Activated T-helper 2 cell treated with anti-CD3 and anti-CD28 coated beads, Interferon-gamma antibody, Interleukin-2, Interleukin-4, amounts not matched to agents 10 μg/mL and 5 μg/mL and 100 μg/mL, durations not matched to agents 14 hours and 24 hours and 36 hours (primary cell): ENCODE measurements at places on chromosomes 2 and 18.

DNA sequence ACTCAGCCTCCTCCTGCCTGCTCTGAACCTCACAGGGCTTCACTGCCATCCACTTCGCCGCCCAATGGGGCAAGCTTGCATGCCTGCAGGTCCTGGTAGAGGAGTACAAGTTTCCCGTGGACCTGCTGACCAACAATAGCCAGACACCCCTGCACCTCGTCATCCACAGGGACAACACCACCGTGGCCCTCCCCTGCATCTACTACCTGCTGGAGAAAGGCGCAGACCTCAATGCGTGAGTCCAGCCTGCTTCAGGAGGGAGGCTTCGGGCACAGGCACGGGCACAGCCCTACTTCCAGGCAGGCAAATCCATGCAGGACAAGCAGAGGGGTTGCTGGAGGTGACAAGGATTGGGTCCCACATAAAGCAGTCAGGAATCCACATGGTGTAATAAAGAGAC, 1.2 kb downstream of the ANKRD53 start:
- no peak for DNase-seq

DNA sequence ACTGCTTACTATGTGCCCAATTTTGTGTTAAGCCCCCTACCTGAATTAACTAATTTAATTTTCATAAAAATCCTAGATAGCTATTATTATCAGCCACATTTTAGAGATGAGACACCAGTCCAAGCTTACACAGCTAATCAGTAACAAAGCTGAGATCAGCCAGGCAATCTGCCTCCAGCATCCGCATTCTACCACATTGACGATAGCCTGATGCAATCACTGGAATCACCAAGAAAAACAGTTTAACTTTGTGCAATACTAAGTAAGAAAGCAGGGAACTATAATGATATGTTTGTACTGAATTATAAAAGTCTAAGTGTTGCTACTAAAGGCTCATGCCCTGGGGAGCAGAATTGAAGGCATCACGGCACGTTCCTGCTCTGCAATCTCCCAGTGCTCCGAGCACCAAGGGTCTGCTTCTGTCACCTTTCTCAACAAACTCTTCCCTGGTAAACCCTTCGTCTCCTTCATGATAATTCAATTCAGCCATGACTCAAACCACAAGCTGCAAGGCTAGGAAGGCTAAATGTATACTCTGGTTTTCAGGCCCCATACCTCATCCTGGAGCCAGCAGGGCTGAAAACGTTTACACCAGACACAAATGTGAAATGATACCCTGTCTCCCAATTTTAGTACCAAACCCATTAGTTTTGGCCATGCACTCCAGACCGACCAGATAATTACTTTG, 19.4 kb downstream of the KANSL3 start:
- DNase-seq: no peak

GRCh38 chr2:196338440-196338839, 167.1 kb upstream of the STK17B start:
- DNase-seq: no peak

DNA sequence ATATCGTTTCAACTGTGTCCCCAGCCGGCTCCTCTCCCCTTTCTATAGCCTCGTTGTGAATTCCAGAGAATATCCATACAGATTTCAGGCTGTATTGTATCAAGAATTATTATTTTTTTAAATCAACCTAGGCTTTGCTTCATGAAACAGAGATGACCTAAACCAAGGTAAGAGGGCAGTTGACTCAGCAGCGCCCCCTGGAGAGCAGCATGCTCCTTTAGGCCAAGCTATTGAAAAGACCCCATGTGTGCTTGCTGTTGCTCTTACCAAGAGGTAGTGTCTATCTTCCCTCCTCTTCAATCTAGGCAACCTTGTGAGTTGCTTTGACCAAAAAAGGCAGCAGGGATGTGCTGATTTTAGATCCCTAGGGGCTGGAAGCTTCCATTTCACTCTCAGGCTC, 426.7 kb upstream of the SMIM21 start:
- no peak for DNase-seq

DNA sequence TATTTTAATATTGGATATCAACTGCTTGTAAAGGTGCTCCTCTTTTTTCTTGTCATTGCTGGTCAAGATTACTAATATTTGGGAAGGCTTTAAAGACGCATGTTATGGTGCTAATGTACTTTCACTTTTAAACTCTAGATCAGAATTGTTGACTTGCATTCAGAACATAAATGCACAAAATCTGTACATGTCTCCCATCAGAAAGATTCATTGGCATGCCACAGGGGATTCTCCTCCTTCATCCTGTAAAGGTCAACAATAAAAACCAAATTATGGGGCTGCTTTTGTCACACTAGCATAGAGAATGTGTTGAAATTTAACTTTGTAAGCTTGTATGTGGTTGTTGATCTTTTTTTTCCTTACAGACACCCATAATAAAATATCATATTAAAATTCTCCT, 38.2 kb downstream of the COL3A1 start:
- no peak for DNase-seq

GRCh38 chr2:18396329-18397010, 164.0 kb downstream of the RDH14 start:
- DNase-seq: no peak

- DNase-seq: no peak
Measured at GRCh38 chr2:238974081-238974480, 126.2 kb downstream of the TWIST2 start.

- DNase-seq: peak; percentile 26
Measured at GRCh38 chr2:71923887-71924533, 223.7 kb downstream of the CYP26B1 start.

- DNase-seq: no peak
Measured at GRCh38 chr2:84491256-84491655, 25.0 kb upstream of the DNAH6 start.

DNA sequence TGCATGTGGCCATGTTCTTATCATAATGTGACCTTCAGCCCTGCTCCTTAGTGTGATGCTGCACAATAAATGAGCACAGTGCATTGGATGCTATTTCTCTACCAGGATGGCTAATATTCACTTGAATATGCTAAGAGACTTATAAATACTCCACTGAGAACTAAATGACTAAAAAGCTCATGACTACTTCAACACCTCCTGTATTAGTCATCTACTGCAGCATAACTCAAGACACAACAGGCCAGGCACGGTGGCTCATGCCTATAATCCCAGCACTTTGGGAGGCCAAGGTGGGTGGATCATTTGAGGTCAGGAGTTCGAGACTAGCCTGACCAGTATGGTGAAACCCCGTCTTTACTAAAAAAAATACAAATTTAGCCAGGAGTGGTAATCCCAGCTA, 213.4 kb downstream of the RND3 start:
- DNase-seq: no peak

DNA sequence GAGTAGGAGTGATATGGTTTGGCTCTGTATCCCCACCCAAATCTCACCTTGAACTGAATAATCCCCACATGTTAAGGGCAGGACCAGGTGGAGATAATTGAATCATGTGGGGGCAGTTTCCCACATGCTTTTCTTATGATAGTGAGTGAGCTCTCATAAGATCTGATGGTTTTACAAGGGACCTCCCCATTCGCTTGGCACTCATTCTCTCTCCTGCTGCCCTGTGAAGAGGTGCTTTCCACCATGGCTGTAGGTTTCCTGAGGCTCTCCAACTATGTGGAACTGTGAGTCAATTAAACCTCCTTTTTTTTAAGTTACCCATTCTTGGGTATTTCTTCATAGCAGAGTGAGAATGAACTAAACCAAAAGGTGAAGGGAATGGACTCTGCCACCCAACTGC, 207.5 kb downstream of the LOXHD1 start:
- DNase-seq: no peak

- no peak for DNase-seq
Measured at GRCh38 chr2:173713904-173714555, 251.1 kb downstream of the SP3 start.

DNA sequence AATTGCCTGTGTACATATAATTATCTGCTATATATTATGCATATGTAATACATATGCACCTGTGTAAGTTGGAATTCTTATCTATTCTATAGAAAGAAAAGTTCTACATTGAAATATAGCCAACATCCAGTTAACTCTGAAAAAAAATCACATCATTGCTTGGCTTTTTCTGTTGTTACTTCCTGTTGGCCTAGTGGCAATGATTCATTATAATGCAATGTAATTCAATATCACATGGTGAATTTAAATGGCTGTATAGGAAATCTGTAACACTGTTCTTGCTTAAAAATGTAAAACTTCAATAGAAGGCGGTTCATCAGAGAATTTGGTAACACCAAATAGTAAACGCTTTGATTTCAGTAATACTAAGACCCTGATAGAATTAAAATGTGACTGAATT, 44.5 kb upstream of the MAP4K3 start:
- no peak for DNase-seq

GRCh38 chr2:182716650-182716979, 558 bp downstream of the DNAJC10 start:
- no peak for DNase-seq

DNA sequence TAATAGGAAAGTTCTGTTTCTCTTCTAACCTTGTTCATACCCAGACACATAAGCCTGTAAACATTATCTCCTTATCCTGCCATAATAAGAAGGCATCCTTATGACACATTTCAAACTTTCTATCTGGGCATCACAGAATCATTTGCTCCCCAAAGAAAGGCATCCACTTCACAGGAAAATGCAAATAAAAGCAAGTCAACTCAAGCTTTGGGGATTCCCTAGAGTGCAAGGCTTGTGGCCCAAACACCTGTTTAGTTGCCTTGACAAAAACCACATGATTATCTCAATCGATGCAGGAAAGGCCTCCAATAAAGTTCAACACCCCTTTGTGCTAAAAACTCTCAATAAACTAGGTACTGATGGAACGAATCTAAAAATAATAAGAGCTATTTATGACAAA, 195.7 kb upstream of the GALNT5 start:
- no peak for DNase-seq

- no peak for DNase-seq
Measured at GRCh38 chr2:206056286-206056685, 29.7 kb downstream of the INO80D start.

DNA sequence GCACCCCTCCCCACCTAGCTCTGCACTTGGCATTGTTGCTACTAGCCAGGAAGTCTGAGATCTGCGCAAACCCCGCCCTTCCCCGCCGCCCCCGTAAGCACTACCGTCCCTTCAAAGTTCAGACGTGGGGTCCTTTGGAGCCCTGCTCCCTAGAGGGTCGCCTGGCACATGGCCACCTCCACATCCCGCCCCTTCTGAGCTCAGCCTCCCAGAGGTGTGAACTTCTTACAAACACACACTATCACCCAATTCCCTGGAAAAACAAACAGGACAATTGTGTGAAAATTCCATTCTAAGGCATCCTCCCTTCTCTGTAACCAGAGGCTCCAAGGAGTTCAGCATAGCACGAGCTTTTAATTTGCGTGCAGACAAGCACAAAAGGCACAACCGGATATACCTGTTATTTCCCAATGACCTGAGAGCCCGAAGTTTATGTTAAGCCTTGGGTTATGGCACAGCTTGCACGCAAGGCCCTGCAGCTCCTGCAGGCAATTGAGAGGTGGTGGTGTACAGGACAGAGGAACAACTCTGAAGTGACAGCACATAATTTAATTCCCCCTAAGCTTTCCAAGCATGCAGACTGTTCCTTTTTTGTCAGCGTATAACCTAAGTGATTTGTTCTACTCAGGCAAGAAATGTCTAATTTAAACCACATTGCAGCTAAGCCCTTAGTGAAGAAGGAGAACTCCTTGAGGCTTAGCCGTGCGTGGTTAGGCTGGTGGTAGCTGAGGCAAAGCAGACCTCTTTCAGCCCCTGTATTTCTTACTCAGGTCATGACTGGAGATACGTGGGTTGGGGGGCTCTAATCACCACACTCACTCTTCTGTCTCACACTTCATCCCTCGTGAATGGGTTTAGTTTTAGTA, 20.3 kb upstream of the CYP1B1 start:
- no peak for DNase-seq

DNA sequence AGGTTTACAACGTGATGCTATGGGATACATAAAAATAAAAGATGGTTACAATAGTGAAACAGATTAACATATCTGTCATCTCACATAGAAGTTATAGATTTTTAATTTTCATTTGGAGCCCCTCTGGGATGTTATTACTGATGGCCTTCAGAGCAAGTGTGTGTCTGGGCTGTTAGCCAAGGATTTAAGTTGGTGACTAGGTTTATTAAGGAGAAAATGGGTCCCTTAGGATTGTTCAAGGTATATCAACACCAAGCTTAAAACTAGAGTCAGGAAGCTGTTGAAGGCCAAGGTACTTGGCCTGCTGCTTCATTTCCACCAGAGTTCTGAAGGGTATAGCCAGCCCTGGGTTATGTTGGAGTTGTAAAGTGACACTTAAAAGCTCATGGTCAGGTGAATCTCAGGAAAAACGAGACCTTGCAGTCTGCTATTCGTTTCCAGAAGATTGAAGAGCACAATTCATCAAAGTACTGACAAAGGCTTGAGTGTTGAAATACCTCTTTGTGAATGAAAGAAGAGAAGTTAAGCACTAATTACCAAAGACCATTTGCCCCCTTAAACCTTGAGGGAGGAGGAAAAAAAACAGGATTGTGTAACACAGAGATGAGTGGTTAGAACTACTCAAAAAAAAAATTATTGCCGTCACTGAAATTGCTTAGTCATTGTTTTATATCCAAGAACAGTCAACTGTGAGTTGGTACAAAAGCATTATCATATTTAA, 48.4 kb downstream of the MAP2 start:
- no peak for DNase-seq

DNA sequence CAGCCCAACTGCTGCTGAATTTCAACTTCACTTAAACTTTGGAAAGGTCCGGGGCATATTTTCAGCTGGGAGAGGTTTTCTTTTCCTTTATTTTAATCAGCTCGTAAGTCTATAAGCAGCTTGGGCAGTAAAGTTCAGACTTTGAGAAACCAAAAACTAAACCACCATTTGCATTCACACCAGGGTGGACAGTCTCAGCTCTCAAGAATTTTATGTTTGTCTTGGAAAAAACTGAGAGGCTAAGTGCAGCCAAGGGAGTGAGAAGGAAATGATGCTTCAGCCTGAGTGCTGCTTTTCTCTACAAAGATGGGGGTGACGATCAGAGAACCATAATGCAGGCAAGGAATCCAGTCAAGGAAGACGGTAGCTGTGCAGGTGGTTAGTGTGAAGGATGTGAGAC, 30.2 kb downstream of the MCFD2 start:
- DNase-seq: no peak

DNA sequence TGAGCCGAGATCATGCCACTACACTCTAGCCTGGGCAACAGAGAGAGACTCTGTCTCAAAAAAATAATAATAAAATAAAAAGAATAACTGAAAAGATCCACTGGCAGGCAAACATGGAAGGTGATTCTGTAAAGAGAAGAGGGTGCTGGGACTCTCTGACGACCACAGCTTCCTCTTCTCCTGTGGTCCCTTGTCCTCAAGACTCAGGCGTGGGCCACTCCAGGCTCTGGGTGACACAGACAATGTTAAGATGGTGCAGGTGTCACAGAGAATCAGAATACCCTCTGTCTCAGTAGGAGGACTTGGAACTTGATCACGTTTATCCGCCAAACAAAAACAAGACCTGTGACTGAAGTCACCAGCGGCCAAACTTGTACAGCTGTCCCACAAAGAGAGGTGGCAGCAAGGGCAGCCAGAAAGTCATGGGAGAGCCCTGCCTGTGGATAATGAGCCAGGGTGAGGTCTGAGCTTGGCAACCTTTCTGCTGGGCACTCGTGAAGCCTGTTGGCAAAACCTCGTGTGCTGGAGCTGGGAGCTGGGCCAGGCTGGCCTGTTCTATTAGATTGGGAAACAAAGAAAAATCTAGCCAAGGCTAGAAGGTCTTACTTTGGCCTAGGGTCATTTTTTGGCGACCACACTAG, 76.4 kb upstream of the ITGA6 start:
- no peak for DNase-seq

- DNase-seq: no peak
Measured at GRCh38 chr2:237011206-237011795, 74.4 kb upstream of the COPS8 start.
